Heart right ventricle (tissue), 16 donors: ENCODE measurements at places on chromosomes 6 and 20. TPM values are rescaled to one million over a fixed set of nuclear protein-coding genes. Genes with fewer than 3 reads are reported as not detected.

The MUCL3 gene
- total RNA-seq: not detected

The MCCD1 gene
- total RNA-seq: not detected

The RAB44 gene
- total RNA-seq: 0.05 TPM

The PRDM13 gene
- not detected for total RNA-seq

The VARS2 gene
- 14.3 TPM for total RNA-seq

The FHL5 gene
- total RNA-seq: 1.8 TPM

The SPTLC3 gene
- 3.8 TPM for total RNA-seq

The WFDC6 gene
- total RNA-seq: not detected

The ASXL1 gene
- total RNA-seq: 27.9 TPM

The LY6G6F gene
- total RNA-seq: not detected

The RANBP9 gene
- 32.8 TPM for total RNA-seq

The MAP7 gene
- total RNA-seq: 2.3 TPM

The TCF15 gene
- total RNA-seq: 19.8 TPM

The COL20A1 gene
- total RNA-seq: not detected

The NKAPL gene
- total RNA-seq: 6.7 TPM

The TBC1D7 gene
- total RNA-seq: 28.4 TPM

The UNC5CL gene
- total RNA-seq: 0.25 TPM

The DLL1 gene
- 6.4 TPM for total RNA-seq

The SSTR4 gene
- total RNA-seq: not detected

The CTCFL gene
- not detected for total RNA-seq

The TTK gene
- total RNA-seq: 0.29 TPM

The PRR18 gene
- 0.20 TPM for total RNA-seq

The MYLK2 gene
- total RNA-seq: 0.18 TPM

The GCNT2 gene
- total RNA-seq: 57.5 TPM

The GNRH2 gene
- not detected for total RNA-seq

The HLA-A gene
- total RNA-seq: 254 TPM

The PLN gene
- total RNA-seq: 2,657 TPM
